ENCODE measurements at places on chromosomes 2 and 18.

DNA sequence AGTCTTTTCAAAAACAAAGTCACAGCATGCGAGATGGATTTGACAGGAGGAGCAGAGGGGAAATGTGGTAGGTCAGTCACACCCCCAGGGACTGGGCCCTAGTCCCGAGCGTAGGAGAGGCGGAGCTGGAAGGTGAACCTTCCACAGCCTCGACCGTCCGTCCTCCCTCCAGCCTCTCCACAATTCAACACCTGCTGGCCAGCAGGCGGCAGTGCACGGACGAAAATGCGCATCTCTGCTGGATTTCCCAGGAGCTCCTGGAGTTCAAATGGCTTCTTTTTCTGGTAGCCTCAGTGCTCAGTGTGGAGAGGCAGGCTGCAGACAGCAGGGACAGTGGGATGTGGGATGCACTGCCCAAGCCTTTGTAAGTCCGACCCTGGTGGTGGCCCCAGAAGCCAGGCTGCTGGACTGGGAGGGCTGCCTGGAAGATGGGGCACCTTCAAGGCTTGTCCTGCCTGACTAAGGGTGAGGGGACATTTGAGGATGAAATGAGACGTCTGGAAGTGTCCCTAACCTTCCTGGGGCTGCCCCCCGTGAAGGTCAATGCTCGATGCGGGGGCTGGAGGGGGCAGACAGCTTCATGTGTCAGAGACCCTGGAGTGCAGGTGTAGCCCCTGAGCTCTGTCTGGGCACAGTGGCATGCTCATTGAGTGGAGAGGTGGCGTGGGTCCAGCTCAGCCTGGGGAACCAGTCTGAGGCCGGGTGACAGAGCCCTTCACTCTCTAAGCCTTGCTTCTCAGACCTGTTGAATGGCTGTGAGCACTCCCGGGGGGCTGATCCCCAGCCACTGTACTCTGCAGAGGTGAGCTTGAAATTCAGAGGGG lies 189.5 kb downstream of the TFCP2L1 start:
- peak; percentile 80 for DNase-seq
- H3K27me3 ChIP-seq: no peaks in the 10 kb centered on the region
- H3K36me3 ChIP-seq: no peaks in the 10 kb centered on the region
- H3K4me3 ChIP-seq: no peak overlapping the region

- H3K4me1 ChIP-seq: no peaks in the 10 kb centered on the region
- H3K27ac ChIP-seq: no peak overlapping the region
- H3K4me3 ChIP-seq: no peak overlapping the region
- no peaks in the 10 kb centered on the region for H3K27me3 ChIP-seq
Observed at GRCh38 chr2:204340511-204340910, 204.8 kb upstream of the PARD3B start.

GRCh38 chr18:77601567-77601966 lies 351.9 kb downstream of the GALR1 start:
- no peaks in the 10 kb centered on the region for H3K4me1 ChIP-seq
- H3K36me3 ChIP-seq: no peaks in the 10 kb centered on the region
- H3K27ac ChIP-seq: no peak overlapping the region

DNA sequence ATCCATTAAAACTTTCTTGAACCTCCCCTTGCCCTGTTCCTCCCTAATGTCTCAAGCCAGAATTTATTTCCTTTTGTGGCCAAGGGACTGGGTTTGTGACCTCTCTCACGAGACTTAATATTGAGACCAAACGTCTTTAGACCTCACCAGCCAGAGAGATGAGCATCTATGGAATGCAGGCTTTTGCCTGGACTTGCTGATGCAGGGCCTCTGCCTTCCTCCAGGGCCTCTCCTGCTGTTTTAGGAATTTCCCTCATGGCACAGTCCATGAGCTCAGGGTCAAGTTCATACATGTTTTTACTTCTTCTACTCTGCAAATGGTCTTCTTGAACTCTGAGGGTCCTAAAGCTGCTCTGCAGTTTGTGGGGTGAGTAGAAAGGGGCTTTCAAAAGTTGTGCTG lies 22.3 kb downstream of the IL1B start:
- H3K27ac ChIP-seq: no peak overlapping the region
- no peaks in the 10 kb centered on the region for H3K4me1 ChIP-seq
- H3K36me3 ChIP-seq: no peaks in the 10 kb centered on the region

Data from thyroid gland (tissue), 4 donors.